DND-41 (cell line): ENCODE measurements at places on chromosomes 11 and 22.

- no peak overlapping the region for H3K27ac ChIP-seq
- no peak overlapping the region for H3K4me3 ChIP-seq
- no peaks in the 10 kb centered on the region for H3K27me3 ChIP-seq
- no peak for DNase-seq
Observed at GRCh38 chr22:35051791-35052190, 14.2 kb upstream of the ISX start.

GRCh38 chr11:27459191-27459590, 13.4 kb downstream of the LGR4 start:
- no peak overlapping the region for H3K4me3 ChIP-seq
- no peaks in the 10 kb centered on the region for H3K4me1 ChIP-seq
- no peaks in the 10 kb centered on the region for H3K36me3 ChIP-seq

GRCh38 chr22:19488285-19488684, 8.6 kb downstream of the CDC45 start:
- no peak overlapping the region for H3K27ac ChIP-seq
- no peaks in the 10 kb centered on the region for H3K27me3 ChIP-seq
- H3K4me3 ChIP-seq = no peak overlapping the region
- DNase-seq = no peak
- peaks cover 92% of the 10 kb centered on the region for H3K36me3 ChIP-seq
- peaks cover 11% of the 10 kb centered on the region; the same call in 1 of the 2 replicates for H3K4me1 ChIP-seq

DNA sequence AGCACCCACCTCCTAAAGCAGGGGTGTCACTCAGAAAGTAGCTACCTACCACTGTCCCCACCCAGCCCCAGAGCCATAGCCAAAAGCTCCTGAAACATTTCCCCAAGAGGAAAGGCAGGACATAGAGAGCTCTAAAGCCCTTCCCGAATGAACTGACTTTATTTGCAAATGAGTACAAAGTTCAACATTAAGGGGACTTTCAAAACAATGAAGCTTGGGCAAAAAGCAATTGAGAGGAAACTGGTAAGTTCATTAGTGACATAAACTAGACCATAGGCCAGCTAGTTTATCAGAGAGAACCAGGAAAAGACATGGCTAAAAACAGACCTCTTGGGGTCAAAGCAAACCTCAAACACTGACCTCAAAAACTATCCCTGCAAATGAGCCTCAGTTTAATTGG, 72.7 kb downstream of the IGLL5 start:
- no peaks in the 10 kb centered on the region for H3K36me3 ChIP-seq
- no peak overlapping the region for H3K4me3 ChIP-seq
- H3K27ac ChIP-seq = no peak overlapping the region
- no peak for DNase-seq
- peaks cover 4% of the 10 kb centered on the region for H3K27me3 ChIP-seq

GRCh38 chr11:122871302-122871701, 11.3 kb upstream of the JHY start:
- no peak for DNase-seq
- peaks cover 16% of the 10 kb centered on the region for H3K27me3 ChIP-seq

- H3K4me1 ChIP-seq = no peaks in the 10 kb centered on the region
- peaks cover 21% of the 10 kb centered on the region for H3K27me3 ChIP-seq
- no peaks in the 10 kb centered on the region for H3K36me3 ChIP-seq
- no peak for DNase-seq
- H3K4me3 ChIP-seq = no peak overlapping the region
- H3K27ac ChIP-seq = no peak overlapping the region
Observed at GRCh38 chr11:116558504-116559211, 214.1 kb downstream of the BUD13 start.

- no peak for DNase-seq
- no peak overlapping the region for H3K4me3 ChIP-seq
- H3K27ac ChIP-seq = no peak overlapping the region
- H3K36me3 ChIP-seq = no peaks in the 10 kb centered on the region
- no peaks in the 10 kb centered on the region for H3K27me3 ChIP-seq
Observed at GRCh38 chr11:92457250-92457649, 232.6 kb downstream of the FAT3 start.

DNA sequence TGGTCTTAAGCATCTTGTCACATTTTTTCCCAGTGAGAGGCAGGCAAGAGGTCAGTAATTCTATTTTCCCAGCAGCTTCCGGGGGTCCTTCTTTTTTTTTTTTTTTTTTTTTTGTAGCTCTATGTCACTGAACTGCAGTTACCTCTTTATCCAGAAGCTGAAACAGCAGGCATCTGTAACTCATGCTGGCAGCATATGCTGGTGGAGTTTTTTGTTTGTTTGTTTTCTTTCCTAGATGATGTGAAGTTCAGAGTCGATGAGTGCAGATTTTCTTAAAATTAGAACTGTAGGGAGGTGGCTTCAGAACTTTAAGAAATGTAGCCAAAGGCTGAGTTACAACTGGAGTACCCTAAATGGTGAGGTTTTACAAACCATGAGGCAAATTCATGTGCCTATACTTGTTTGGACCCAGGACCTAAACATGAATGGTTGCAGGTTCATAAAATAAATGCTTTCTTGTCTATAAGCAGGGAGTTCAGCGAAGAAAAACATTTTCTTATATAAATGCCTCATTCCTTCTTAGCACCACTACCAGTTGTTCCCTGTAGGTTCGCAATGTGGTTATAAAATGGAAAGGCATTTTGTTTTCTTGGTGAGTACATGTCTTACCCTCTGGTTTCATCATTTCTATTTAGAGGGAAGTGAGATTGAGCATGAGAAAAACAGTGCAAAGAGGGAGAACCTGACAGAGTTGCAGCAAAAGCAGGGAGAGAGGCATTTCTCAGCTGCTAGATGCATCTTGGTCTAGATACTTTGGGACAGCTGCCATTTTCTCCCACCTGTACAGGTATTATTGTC, 84.0 kb downstream of the TRIM44 start:
- H3K4me1 ChIP-seq = no peaks in the 10 kb centered on the region
- no peaks in the 10 kb centered on the region for H3K36me3 ChIP-seq
- no peak for DNase-seq

- no peak overlapping the region for H3K27ac ChIP-seq
- H3K4me3 ChIP-seq = no peak overlapping the region
- H3K4me1 ChIP-seq = no peaks in the 10 kb centered on the region
Observed at GRCh38 chr11:45113807-45114206, 32.6 kb upstream of the PRDM11 start.

- H3K27ac ChIP-seq = peak overlapping the region; percentile 81
- H3K4me1 ChIP-seq = peaks cover 45% of the 10 kb centered on the region
- H3K27me3 ChIP-seq = peaks cover 8% of the 10 kb centered on the region
- no peak for DNase-seq
Observed at GRCh38 chr11:416051-416756, 1.4 kb upstream of the SIGIRR start.

GRCh38 chr22:30198921-30199320, 47.6 kb downstream of the LIF start:
- H3K4me1 ChIP-seq = peaks cover 22% of the 10 kb centered on the region
- no peak for DNase-seq
- H3K27me3 ChIP-seq = no peaks in the 10 kb centered on the region

DNA sequence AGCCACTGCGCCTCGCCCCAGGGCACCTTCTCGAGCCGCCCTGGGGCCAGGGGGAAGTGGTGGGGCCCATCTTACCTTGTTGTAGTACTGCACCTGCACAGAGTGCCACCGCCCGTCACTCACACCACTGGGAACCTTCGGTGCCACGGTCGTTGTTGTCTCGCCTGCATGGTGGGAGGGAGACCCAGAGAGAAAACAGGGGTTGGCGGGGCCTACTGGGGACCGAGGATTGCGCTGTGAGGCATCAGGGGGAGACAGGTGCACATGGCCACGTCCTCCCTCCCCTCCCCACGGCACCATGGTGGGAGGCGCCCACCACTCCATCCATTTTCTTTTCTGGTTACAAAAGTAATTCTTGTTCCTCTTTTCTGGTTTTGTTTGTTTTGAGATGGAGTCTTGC, 97.8 kb downstream of the TRMU start:
- DNase-seq = no peak
- H3K36me3 ChIP-seq = no peaks in the 10 kb centered on the region
- no peaks in the 10 kb centered on the region for H3K27me3 ChIP-seq
- H3K4me3 ChIP-seq = no peak overlapping the region
- no peak overlapping the region for H3K27ac ChIP-seq

- DNase-seq = no peak
- H3K4me3 ChIP-seq = no peak overlapping the region
- H3K36me3 ChIP-seq = no peaks in the 10 kb centered on the region
- peaks cover 26% of the 10 kb centered on the region for H3K4me1 ChIP-seq
Observed at GRCh38 chr11:131609337-131609736, 238.9 kb downstream of the NTM start.

DNA sequence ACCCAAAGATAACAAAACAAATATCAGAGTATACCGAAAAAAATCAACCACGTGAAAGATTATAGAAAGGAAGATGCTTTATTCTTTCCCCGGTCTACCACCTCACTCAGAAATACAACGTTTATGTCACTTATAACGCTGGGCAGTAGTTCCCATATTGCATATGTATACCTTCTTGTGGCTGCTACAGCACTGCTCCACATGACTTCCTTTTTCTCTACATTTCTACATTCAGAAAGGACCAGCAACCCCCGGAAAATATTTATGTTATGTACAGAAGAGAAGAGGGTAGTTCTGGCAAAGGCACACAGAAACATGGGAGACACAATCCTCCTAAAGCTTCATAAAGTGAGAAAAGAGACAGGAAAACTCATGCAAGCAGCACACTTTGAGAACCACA, 56.8 kb downstream of the MTMR2 start:
- H3K4me1 ChIP-seq = no peaks in the 10 kb centered on the region
- H3K27me3 ChIP-seq = no peaks in the 10 kb centered on the region
- no peak for DNase-seq
- peaks cover 23% of the 10 kb centered on the region; the same call in 1 of the 2 replicates for H3K36me3 ChIP-seq
- H3K27ac ChIP-seq = no peak overlapping the region

- no peaks in the 10 kb centered on the region for H3K36me3 ChIP-seq
- H3K4me1 ChIP-seq = no peaks in the 10 kb centered on the region
- no peak overlapping the region for H3K27ac ChIP-seq
- H3K4me3 ChIP-seq = no peak overlapping the region
- DNase-seq = no peak
Observed at GRCh38 chr11:113263458-113264259, 50.7 kb upstream of the TTC12 start.

GRCh38 chr11:36500315-36500721, 9.8 kb downstream of the TRAF6 start:
- H3K27ac ChIP-seq = no peak overlapping the region
- no peaks in the 10 kb centered on the region for H3K4me1 ChIP-seq
- no peaks in the 10 kb centered on the region for H3K27me3 ChIP-seq
- H3K4me3 ChIP-seq = no peak overlapping the region
- DNase-seq = no peak

DNA sequence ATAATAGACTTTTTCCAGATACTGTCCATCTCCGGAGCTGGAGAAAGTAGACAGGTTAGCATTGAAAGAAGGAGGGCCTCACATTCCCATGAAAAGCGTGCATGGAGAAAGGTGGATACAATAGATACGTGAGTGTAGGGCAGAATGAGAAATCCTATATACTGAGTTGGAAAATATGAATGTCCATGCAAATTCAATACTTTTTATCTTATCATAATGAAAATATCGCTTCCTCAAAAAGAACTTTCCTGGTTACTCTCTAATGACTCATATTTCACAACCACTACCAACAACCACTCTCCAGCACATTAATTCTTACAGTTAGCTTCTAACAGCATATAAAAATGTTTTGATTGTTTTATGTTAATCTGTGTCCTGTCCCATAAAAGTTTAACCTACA, 22.0 kb upstream of the MS4A6A start:
- no peak overlapping the region for H3K27ac ChIP-seq
- no peaks in the 10 kb centered on the region for H3K36me3 ChIP-seq
- DNase-seq = no peak
- H3K27me3 ChIP-seq = no peaks in the 10 kb centered on the region

DNA sequence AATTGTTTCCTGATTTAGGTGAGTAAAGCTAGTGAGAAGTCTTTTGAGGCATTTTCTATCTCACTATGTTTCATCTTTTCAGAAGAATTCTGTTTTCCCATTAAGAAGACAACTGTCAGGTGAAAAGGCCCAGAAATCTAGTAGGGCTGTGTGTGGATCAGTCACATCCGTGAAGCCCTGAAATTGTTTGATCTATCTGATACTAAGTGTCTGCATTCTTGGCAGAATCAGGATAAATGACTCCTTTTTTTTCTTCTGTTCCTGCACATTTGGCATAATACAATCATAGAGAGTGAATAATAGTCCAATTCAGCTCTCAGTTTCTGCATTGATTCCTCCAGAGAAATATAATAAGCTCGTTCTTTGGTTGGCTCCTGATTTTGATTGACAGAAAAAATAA, 208.3 kb downstream of the NAV2 start:
- DNase-seq = no peak
- no peak overlapping the region for H3K4me3 ChIP-seq
- H3K4me1 ChIP-seq = no peaks in the 10 kb centered on the region
- H3K36me3 ChIP-seq = no peaks in the 10 kb centered on the region
- H3K27ac ChIP-seq = no peak overlapping the region

- no peaks in the 10 kb centered on the region for H3K36me3 ChIP-seq
- H3K27ac ChIP-seq = no peak overlapping the region
- peaks cover 19% of the 10 kb centered on the region for H3K27me3 ChIP-seq
- H3K4me1 ChIP-seq = peaks cover 15% of the 10 kb centered on the region
- DNase-seq = no peak
Observed at GRCh38 chr22:50303848-50304527, 3.5 kb downstream of the PLXNB2 start.

DNA sequence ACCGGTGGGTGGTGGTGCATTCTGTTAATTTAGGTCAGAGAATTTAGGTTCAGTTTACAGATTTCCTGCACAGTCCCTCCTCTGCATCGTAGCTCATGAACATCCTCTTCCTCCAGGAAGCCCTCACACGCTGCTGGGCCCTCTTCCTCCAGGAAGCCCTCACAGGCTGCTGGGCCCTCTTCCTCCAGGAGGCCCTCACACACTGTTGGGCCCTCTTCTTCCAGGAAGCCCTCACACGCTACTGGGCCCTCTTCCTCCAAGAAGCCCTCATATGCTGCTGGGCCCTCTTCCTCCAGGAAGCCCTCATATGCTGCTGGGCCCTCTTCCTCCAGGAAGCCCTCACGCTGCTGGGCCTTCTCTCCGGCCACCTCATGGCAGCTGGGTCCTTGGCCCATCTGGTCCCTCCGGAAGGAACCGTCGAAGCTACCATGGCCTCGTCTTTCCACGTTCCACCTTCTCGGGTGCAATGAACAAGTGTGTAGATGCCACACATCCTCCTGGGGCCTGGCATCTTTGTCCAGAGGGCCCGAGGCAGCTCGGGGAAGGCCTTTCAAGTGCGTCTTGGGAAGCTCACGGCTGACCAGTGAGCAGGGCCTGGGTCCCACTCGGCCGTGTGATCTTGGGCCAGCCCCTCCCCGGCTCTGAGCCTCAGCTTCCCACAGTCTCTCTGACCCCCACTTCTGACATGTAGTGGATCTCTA, 58.9 kb upstream of the PPARA start:
- H3K27ac ChIP-seq = no peak overlapping the region
- H3K4me1 ChIP-seq = no peaks in the 10 kb centered on the region
- peaks cover 86% of the 10 kb centered on the region for H3K36me3 ChIP-seq
- no peaks in the 10 kb centered on the region for H3K27me3 ChIP-seq

- no peak overlapping the region for H3K27ac ChIP-seq
- peaks cover 67% of the 10 kb centered on the region for H3K36me3 ChIP-seq
- H3K27me3 ChIP-seq = no peaks in the 10 kb centered on the region
- H3K4me3 ChIP-seq = no peak overlapping the region
- DNase-seq = no peak
Observed at GRCh38 chr11:114447892-114448291, 8.6 kb downstream of the REXO2 start.
